Esophagus mucosa (tissue), 1 donor: ENCODE measurements at places on chromosomes 4 and X. TPM values are rescaled to one million over a fixed set of nuclear protein-coding genes. Genes with fewer than 3 reads are reported as not detected.

DNA sequence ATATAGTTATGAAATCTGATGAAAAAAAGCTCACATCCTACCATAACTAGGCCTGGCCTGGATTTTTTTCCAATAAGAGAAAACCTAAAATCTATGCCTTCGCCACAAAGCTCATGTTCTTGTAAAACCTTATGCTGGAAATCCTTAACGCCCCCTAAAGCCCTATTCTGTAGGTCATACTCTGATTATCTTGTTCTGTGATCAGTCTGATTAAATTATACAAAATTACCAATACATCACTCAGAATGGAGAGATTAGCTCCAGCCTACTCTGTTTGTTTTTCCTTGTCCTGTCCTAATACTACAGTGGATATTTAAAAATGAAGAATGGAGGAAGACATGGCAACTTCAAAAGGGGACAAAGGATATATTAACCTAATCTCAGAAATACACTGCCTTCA, 7.2 kb downstream of the ZNF827 start:
- no peak for ATAC-seq

DRD5 gene
- total RNA-seq: not detected

DNA sequence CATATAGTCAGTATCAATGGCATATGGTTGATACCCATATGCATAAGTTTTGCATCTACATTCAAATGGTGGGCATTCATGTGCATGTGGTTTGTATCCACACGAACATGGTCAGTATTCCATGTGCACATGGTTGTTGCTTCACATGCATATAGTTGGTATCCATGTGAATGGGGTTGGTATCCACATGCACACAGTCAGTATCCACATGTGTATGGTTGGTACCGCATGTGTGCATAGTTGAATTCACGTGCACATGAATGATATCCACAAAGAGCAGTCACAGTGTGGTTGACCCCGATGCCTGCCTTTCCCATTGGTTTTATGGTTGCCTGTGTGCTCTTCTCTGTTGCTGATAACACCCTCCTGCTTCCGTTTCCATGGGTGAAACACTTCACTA, 427.9 kb downstream of the STIM2 start:
- ATAC-seq: no peak

KIAA1210 gene
- total RNA-seq: not detected

DNA sequence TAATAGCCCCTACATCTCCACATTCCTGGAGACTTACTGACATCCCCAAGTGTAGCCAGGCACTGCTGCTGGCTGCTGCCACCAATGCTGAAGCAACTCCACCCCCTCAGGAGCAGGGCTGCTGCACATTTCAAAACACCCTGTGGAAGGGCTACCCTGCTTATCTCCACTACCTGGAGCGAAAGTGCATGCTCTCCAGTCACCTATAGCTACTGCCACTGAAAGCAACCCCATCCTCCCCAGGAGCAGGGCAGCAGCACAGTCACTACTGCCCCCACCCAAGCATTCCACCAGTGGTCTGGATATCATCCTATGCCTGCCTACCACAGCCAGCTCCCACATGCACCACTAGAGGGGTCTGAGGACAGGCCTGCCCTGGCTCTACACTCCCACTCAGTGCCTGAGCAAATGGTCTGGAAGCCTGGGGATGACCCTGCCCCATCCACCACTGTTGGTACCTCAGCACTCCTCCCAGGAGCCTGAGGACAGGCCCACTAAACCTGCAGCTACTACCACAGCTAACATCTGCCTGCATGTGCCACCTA, 55.3 kb downstream of the MANBA start:
- no peak for ATAC-seq

GRCh38 chr4:108393890-108394472, 225.2 kb upstream of the LEF1 start:
- ATAC-seq: no peak

GRCh38 chr4:174154215-174154854, 129.1 kb downstream of the FBXO8 start:
- ATAC-seq: no peak

- ATAC-seq: no peak
Observed at GRCh38 chrX:41711021-41711667, 12.8 kb upstream of the GPR82 start.

DNA sequence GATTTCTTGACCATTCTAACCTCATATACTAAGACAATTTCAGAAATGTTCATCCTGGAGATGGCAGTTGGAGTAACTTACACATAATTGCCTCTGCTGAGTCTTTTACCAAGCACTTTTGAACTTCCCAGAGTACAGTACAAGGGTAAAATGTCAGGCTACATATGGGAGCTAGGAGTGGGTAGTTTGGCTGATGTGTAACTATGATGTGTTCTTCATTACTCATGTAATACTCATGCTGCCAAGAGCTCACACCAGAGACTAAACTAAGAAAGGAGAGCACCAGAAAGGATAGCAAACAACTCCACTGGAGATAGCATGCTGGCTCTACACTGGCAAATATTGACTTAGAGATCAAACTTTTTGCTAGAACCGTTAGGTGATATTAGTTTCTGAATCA, 194.0 kb downstream of the PDGFRA start:
- ATAC-seq: no peak

DNA sequence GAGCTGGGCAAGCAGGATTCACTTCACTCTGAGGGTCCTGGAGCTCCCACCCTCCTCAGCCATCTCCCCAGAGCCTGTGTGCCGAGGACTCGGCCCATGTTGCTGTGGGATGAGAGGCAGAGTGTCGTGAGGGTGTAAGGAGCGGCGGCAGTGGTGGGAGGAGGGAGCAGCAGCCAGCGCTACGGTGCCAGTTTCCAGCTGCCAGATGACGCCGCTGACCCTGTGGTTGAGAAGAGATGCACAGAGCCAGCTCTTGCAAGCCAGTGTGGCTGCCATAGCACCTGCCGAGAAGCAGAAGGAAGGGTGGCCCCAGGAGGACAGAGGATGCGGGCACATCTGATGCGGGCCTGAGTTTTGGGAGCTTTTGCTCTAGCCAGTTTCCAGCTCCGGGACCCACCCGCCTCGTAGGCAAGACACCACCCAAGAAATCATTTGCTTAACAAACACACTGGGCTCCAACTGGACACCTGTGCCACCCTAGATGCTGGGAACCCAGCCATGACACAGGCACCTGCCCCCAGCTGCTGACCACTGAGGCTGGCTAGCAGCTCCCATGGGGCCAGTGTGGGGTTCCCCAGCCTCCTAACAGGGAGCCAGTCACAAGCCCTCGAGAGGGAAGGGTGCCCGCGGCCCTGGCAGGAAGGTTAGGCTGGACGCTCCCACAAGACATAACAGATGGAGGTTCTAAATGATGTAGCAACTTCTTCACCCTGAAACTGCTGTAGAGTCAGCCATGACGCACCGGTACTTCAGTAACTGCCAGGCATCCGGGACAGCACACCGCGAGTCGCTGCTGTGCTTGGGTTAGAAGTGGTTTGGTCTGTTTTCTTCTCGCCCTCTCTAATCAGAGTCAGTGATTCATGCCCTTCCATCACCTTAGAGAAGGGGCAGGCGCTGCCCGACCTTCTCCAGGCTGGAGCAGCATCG, 8.9 kb downstream of the MSANTD1 start:
- ATAC-seq: peak; percentile 73
